Naive B cell (primary cell): ENCODE measurements at places on chromosomes 1 and 21.

DNA sequence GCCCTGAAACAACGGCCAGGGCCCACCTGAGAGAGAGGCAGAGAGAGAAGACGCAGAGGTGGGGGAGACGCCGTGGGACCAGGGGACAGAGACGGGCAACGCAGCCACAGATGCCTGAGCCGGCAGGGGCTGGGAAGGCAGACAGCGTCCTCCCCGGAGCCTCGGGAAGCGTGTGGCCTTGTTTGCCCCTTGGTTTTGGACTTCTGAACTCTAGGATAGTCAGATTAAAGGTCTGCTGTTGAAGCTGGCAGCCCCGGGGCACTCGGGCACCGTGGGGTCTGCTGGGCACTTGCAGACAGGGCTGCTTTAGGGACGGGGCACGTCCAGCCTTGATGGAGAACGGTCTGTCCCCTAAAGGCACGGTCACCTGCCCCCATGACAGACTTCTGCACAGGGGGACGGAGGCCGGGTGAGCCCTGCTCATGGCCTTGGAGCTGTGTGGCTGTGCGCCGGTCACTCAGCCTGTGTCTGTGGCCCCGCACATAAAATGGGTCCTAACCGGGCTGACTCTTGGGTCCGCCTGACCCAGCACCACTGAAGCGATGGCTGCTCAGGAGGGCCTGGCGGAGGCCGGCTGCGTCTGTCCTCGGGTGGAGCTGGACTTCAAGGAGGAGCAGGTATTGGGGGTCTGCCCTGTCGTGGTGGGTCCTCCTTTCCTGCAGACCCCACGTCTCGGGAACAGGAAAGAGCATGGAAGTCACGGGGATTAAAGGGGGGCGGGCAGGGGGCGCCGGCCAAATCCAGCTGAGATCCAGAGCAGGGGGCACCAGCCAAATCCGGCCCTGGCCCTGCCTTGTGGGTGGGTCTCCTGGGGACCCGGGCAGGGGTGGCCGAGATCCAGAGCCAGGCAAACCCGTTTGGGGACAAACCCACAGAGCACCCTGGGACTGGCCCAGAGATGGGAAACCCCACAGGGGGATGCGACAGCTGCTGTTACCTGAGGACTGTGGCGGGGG is 9.6 kb upstream of the RNF223 start:
- DNase-seq: no peak

GRCh38 chr1:245481261-245481660 is 326.5 kb downstream of the KIF26B start:
- DNase-seq: no peak

DNA sequence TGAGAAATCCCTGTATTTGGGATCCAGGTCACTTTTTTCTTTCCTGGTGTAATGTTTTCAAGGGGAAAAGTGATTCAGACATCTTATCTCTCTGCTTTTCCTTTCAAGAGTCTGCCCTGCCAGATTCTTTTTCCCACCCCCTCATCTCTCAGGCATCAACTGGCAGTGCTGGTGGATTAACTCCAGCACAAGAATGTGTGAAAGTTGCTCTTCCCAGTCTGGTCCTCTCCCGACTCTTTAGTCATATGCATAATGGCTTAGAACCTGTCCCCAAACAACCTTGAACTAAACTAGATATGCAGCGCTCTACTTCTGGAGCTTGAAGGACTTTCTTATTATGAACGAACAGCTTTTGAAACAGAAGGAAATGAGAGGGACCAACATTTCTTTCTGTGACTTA is 88.5 kb downstream of the SLC44A5 start:
- DNase-seq: no peak

- DNase-seq: no peak
Observed at GRCh38 chr1:153206631-153207030, 3.4 kb downstream of the LELP1 start.
